Aorta (tissue), 5 donors: ENCODE measurements at places on chromosomes 6 and 20. TPM values are rescaled to one million over a fixed set of nuclear protein-coding genes. Genes with fewer than 3 reads are reported as not detected.

The ZNF165 gene
- 0.24 TPM for total RNA-seq

- DNase-seq, result no peak
These were observed 12.3 kb upstream of the FAM110A start for GRCh38 chr20:821046-821730.

GRCh38 chr6:105569706-105570105 lies 166.8 kb upstream of the PREP start:
- DNase-seq, result no peak

DNA sequence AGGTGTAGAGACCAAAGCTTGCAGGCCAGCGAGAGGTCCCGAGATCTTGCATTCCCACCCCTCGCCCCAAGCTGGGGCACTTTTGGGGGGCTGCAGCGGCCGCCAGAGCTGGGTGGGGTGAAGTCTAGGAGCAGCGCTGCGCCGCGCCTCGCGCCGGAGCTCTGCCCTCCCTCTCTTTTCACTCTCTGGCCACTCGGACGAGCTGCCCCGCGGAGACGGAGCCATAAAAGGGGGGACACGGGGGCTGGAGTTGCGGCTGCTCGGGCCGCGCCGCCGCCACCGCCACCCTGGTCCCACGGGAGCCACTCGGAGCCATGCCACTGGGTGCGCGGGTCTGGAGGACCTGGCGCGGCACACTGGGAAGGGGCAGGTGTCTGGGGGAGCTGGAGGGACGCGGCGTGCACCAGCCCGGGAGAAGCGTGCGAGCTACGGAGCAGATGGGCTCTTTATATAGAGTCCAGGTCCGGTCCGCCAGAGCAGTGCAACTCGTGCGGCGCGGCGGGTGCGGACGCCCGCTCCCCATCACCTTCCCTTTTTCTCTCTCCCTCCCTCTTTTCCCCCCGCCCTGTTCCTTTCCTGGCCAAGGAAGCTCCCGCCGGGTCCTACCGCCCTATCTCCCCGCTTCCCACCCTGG lies 687 bp upstream of the HTR1B start:
- DNase-seq, result peak; percentile 82

- DNase-seq, result no peak
These were observed 13.9 kb upstream of the AARS2 start for GRCh38 chr6:44327096-44327495.

GRCh38 chr20:19493794-19494495 lies 264.1 kb upstream of the RIN2 start:
- no peak for DNase-seq

The RAET1G gene
- 0.99 TPM for total RNA-seq

The NELFCD gene
- total RNA-seq, result 40.5 TPM

The ZNF334 gene
- 3.9 TPM for total RNA-seq

DNA sequence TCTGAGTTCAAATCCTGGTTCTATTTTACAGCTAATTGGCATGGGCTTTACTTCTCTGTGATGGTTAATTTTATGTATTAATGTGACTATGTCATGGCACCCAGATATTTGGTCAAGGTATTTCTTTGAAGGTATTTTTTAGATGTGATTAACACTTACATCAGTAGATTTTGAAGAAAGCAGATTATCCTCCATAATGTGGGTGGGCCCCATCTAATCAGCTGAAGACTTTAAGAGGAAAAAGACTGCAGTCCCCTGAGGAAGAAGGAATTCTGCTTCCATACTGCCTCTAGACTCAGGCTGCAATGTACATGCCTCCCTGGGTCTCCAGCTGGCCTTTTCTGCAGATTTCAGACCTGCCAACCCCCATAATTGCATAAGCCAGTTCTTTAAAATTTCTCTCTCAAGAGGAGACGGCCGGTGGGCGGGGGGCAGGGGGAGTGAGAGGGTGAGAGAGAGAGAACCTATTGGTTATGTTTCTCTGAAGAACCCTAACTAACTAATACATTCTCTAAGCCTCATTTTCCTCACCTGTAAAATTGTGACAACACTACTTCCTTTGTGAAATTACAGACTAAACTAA lies 338.2 kb upstream of the PRDM1 start:
- no peak for DNase-seq

DNA sequence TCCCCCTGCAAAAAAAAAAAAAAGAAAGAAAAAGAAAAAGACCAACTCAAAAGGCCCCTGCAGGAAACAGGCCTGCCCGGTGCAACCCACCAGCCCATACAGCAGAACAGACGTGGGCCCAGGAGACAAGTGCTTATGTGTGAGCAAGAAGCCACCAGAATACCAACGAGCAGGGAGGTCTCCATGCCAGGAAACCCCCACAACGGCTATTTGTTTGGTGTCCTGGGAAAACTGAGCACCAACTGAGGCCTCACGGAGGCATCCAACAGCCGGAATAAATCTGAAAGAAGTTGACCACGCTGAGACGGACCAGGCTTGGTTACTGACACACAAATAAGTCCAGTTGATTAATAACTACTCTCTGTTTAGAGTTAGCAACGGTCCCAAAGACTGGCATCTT lies 29.7 kb downstream of the PTPRT start:
- no peak for DNase-seq

- DNase-seq, result no peak
These were observed 175.4 kb downstream of the UTRN start for GRCh38 chr6:144460327-144461095.

The KCNQ5 gene
- 8.1 TPM for total RNA-seq

- no peak for DNase-seq
These were observed 104.7 kb upstream of the SGK1 start for GRCh38 chr6:134422426-134423231.

DNA sequence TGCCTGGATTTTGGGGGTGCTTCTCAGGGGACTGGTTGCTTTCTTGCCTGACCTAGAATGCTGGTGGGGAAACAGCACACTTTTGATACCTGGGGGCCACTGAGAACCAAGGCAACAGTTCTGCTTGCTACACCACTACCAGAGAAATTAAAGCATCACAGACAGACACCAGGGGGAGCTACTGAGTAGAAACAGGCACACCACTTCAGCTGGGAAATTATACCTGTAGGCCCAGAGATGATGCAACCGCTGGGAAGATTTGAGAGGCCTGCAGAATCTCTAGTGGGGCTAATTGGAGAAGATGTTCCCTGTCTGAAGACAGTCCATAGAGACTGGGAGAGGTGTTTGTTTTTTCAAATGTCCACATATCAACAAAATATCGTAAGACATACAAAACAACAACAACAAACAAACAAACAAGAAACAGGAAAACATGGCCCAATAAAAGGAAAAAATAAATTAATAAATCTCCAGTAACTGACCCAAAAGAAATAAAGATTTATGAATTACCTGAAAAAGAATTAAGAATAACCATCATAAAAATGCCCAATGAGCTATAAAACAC lies 129.4 kb upstream of the RIN2 start:
- no peak for DNase-seq

The C4B gene
- total RNA-seq, result 225 TPM

DNA sequence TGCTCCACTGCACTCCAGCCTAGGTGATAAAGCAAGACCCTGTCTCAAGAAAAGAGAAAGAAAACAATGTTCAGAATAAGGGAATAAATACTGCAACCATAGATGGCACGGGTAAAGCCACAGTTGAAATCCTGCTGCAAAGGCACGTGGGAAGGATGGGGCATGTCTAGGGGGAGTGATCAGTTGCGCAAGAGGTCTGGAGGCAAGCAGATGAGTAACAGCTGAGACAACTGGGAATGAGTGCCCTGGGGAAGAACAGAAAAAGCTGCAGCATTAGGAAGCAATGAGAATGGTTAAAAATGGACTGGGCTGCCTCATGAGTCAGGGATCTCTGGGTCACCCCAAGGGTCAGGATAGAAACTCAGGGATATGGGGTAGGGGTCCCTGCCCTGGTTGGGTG lies 96.3 kb downstream of the GMPR start:
- DNase-seq, result peak; percentile 85

DNA sequence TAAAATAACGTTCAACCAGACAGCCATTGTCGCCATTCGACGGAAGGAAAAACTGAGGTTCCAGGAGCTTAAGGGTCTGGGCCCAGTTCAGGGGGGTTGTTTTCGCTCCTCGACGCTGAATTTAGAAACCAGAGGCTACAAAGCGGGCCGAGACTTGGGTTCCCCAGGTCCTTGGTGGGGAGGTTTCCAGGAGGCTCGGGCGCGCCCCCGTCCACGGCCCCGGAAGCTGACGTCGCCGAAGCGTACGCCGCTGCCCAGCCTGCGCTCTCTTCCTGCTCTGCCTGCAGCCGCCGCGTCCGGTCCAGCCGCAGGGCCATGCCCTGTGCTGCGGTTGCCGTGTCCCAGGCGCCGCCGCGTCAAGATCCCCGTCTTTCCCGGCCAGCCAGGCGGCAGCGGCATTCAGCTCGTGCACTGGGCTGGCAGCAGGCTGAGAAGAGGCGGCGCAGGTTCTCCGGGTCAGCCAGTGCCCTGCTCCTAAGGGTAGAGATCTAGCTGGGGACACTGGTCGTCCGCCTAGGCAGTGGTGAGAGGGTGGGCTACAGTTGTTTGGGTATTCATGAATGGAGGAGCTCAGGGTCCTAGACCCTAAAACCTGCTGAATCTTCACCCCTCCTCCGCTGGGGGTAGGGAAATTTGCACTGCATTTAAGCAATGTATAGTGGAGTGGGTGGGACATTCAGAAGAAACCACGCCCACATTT lies 901 bp upstream of the TRIM26 start:
- DNase-seq, result peak; percentile 95

DNA sequence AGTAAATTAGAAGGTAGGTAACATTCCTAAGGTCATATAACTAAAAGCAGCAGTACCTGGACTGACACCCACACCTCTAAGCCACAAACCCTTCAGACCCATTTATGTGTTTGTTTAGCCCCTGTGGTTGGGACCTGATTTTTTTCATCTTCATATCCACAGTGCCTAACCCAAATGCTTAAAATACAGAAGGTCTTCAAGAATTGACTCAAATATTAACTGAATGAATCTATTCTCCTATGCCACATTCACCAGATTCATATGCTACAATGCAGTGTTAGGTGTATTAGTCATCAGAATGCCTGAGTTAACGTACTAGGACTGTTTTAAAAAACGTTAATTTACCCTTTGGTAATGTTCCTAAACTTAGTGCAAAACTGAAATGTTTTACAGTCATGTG lies 124.8 kb downstream of the AHI1 start:
- no peak for DNase-seq

DNA sequence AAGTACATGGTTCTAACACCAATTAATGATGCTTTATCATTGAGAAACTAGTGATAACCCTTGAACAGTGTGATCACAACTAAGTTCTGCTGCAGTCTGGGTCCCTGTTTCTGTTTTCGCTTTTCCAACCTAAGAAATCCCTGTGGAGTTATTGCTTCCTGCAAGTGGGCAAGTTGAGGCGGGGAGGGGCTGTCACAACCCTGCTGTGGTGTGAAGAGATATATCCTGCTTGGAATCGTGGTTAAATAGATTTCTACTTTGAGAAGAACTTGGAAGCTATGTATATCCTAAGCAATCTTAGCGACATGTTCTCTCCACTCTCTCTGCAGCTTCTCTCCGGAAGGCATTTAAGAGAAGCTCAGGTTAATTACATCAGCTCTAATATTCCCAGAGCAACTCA lies 1223.6 kb downstream of the EPHA7 start:
- DNase-seq, result no peak

The GPR31 gene
- not detected for total RNA-seq

- DNase-seq, result no peak
These were observed 1.0 kb downstream of the KHDC3L start for GRCh38 chr6:73363537-73363875.

DNA sequence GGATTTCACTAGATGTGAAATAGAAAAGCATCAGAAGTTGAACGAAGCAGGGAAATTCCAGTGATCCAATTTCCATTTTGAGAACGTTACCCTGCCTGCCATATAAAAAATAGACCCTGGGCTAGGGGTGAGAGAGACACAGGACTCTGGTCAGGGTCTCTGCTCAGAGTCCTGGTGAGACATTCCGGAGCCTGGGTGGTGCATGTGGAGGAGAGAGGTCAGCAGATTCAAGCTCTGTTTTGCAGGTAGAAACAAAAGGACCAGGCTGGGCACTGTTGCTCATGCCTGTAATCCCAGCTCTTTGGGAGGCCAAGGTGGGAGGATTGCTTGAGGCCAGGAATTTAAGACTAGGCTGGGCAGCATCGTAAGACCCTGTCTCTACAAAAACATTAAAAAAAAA lies 17.9 kb downstream of the PKIG start:
- no peak for DNase-seq

DNA sequence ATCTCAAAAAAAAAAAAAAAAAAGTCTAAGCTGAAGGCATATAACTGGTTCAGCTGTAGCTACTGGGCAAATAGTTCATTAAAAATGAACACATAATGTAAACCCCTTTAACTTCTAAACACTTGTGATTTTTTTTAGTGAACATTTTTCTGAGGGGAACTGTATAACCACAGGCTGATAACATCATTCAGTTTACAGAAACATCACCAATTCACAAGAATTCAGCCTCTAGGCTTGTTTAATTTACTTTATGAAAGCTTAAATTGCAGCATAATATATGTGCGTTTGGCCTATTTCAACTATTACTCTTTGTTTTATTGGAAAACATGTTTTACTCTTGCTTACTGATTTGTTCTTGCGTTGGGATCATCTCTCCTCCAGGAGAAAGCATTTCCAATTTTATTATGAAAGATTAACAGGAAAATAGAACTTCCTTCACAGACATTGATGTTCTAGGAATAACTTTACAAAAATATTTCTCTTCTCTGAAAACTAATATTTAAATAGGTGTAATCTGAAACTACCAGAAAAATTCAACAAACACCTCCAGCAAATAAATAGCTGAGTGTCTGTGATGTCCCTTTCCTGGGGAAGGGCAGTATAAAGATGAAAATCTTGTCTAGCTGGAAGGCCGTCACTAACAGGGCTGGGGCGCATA lies 284.5 kb downstream of the UST start:
- no peak for DNase-seq

DNA sequence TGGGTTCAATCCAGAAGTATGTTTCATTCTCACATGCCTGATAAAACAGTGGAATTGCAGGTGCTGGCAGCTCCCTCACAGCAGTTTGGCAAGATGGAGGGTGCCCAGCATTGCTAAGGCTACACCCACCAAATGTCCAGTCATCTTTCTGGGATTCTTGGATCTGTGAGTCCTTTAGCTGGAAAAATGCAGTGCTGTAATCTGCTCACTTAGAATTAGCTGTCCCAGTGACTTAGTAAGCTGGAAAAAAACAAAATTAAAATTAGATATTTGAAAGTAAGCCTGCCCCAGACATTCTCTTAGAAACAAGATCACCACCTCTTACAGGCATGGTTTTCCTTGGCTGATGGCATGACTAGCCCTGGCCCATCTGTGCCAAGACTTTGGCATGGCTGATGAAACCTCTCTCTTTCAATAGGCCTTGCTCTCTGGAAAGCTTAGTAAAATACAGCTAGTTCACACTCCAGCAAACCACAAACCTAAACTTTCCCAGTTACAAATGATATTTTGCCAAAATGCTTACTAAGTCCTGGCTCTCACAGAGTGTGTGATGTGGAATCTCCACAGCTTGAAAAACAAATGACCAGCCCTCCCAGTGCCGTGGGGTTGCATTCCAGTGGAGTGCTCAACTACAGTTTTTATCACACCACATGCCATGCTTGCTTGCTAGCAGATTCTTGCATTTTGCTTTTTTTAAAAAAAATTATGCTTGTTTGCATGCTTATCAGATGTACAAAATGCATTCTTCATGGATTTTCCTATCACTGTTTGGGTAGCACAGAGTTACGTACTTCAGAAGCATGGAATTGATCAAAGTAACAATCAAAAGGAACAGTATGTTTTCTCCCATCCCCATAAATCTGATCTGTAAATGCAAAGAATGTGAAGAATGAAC lies 261.5 kb downstream of the EYA4 start:
- DNase-seq, result peak; percentile 76

GRCh38 chr20:57265997-57266290 lies 497 bp downstream of the BMP7 start:
- DNase-seq, result no peak

GRCh38 chr20:61389077-61389476 lies 137.0 kb downstream of the CDH4 start:
- peak; percentile 55 for DNase-seq

The LAMP5 gene
- 0.16 TPM for total RNA-seq
